ENCODE measurements at places on chromosomes 2 and 18.

GRCh38 chr18:36629138-36629530 is 199.7 kb downstream of the TPGS2 start:
- no peak for DNase-seq

GRCh38 chr2:14433946-14434495 is 198.5 kb upstream of the LRATD1 start:
- DNase-seq: no peak

DNA sequence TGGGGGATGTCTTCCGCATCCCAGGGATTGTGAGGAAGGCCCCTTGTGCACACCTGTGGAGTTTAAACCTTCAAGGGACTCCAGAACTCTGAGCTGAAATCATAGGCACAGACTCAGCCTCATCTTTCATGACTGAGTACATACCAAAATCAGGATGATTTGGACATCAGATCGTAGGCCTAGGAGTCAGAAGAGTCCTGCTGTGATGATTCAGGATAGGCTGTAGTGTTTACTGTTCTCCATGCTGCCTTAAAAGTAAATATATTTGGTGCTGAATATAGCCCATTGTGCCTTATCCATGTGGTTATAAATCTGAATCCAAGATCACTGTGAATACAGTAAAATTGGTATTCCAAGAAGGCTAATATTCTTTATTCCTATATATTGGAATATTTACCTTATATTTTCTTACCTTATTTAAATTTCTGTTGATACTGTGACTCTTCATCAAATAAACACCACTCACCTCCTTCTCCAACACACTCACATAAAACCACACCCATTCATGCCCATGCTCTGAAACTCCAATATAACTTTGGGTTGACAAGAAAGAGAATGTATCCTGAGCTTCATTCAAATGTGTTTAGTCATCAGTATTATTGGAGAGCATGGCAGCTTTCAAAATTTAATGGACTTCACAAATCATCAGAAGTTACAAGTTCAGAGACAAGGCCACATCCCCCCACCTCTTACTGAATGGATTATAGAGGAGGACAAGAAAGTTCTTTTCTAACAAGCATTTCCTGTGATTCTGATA is 561.4 kb upstream of the LINC00305 start:
- no peak for DNase-seq

GRCh38 chr2:60925994-60926740 is 44.8 kb downstream of the REL start:
- DNase-seq: no peak

All from activated T-cell treated with anti-CD3 and anti-CD28 coated beads for 48 hours (primary cell).